Testis (tissue), 5 donors: ENCODE measurements at places on chromosomes 3 and 15. TPM values are rescaled to one million over a fixed set of nuclear protein-coding genes. Genes with fewer than 3 reads are reported as not detected.

Gene SLC2A2
- not detected for total RNA-seq

Gene GPX1
- 123 TPM for total RNA-seq

Gene HACL1
- 35.7 TPM for total RNA-seq

Gene EIF3J
- total RNA-seq: 65.6 TPM

Gene UBE2E1
- total RNA-seq: 82.2 TPM

Gene ZKSCAN7
- 26.4 TPM for total RNA-seq

Gene ISG20
- total RNA-seq: 8.7 TPM

Gene PARP3
- 17.5 TPM for total RNA-seq

Gene C2CD4A
- total RNA-seq: 0.12 TPM

Gene CACNA1D
- 39.0 TPM for total RNA-seq

Gene DIPK2A
- total RNA-seq: 85.0 TPM

Gene STAC
- total RNA-seq: 9.4 TPM

Gene KLHL40
- 3.1 TPM for total RNA-seq
